Heart left ventricle (tissue), 16 donors: ENCODE measurements at places on chromosomes 2 and 18.
A peak's percentile ranks its signal among the peaks of the same experiment; 100 is the strongest.

- peak; percentile 78 for DNase-seq
Observed at GRCh38 chr2:238240757-238241711, 1.2 kb upstream of the HES6 start.

DNA sequence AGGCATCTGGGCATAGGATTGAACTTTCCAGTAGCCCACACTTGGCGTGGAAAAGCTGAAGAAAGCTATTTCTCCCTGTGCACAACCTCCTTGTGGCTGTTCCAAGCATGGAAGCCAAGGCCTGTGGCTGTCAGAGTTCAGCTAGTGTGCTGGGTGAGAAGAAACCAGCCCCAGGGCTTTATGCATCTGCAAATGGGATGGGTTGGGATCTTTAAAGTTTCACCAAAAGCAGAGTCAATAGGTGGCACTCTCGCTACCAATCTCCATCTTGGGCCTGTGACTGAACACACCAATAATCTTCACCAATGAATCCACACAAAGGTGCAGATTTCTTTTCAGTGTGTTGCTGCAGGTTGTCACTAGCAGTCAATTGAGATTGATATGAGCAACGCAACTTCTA lies 542.8 kb downstream of the NRXN1 start:
- no peak for DNase-seq

DNA sequence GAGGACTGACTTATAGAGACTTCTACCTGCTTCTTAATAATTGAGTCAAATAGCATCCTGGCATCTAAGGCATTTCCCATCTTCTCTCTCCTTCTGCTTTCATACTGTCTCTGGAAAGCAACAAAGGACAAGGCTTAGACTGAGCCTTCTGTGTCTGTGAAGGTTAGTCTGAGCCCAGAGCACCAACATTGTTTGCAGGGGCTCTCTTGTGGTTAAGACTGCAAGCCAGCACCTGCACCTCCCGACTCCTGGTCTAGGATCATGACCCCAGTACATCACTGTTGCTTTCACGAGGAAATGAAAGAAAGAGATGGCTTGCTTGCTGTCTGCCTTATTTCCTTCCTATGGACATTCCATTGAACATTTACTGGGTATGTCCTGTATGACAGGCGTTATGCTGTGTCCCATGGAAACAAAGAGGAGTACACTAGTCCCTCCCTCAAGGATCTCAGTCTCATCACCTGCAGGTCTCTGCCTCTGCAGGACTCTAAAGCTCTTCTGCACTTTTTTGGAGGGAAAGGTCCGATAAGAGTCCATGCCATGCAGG lies 315.8 kb upstream of the EPAS1 start:
- no peak for DNase-seq

DNA sequence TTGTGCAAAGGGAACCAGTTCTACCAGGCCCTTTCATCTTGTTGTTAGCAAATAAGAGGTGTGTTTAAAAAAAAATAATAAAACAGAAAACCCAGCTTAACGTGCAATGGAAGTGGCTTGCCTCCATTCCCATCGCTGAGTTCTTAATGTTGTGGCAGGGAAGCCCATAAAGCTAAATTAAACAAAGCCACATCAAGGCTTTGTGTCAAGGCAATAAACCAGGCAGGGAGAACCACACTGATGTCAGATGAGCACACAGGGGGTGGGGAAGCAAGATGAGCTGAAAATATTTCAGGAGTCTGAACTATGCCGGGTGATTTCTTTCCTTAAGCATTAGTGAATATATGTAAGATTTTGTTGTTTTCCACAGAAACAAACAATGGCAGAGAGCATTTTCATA lies 73.5 kb downstream of the PHLPP1 start:
- DNase-seq = no peak

GRCh38 chr18:35646449-35646848 lies 64.9 kb downstream of the GALNT1 start:
- DNase-seq = no peak

GRCh38 chr18:57705011-57705410 lies 83.4 kb upstream of the NARS1 start:
- DNase-seq = no peak

GRCh38 chr18:59189008-59189407 lies 30.9 kb upstream of the GRP start:
- no peak for DNase-seq

DNA sequence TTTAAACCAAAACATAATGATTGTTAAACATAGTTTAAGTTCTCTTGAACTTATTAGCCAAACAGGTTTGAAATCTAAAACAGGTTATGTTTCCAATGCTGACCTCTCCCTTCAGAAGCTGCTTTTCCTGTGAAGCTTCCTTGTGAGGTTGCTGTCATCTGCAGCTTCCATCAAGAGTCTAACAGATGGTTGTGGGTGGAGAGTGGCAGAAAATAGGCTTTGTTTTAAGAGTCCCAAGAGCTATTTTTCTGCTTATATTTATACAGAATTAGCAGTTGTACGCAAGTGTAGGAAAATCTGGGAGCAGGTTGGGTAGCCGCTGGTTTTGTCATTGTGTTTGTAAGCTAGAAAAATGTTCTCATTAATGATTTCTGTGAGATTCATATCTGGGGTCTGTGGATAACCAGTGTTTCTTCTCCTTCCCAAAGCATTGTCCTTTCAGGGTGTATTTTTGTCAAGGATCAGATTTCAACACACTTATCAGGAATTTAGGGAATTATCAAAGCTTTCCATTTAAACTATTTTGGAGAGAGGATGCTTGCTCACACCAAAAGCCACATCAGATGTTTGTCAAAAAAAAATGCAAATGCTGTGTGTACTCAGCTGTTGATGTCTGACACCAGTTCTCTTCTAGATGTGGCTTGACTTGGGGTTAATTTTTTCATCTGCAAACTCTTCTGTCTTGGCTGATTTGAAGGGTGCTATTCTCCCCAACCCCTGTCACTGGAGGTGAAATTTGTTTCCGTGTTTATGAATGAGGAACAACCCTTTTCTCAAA lies 78.1 kb upstream of the KIF5C start:
- DNase-seq = no peak

DNA sequence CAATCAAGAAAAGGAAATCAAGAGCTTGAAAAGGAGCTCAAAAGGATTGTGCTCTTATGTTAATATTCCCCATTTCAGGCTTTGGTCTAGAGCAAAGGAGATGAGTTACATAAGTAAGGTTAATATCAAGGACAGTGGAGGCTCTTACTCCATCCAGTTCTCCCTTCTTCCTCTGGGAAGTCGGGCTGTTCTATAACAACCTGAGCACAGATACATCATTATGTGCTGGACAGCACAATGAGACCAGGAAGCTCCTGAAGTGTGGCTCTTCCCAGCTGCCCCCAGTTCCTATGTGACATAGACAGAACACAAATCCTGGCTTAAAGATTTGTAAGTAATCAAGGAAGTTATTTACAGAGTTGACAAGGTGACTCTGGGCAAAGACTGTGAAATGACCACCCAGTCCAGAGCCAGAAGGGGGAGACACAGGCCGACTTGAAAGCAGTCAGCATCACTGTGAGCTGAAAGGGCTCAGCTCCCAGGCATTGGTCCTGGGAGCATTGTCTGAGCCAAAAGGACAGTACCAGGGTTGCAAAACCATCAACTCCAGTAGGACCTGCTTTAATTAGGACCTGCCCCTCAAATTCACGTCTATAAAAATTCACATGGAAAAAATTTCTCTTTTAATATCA lies 917.6 kb upstream of the ACVR2A start:
- DNase-seq = no peak

GRCh38 chr2:149084924-149085795 lies 46.7 kb downstream of the LYPD6B start:
- DNase-seq = no peak

- no peak for DNase-seq
Observed at GRCh38 chr2:180846756-180847472, 133.5 kb upstream of the UBE2E3 start.

DNA sequence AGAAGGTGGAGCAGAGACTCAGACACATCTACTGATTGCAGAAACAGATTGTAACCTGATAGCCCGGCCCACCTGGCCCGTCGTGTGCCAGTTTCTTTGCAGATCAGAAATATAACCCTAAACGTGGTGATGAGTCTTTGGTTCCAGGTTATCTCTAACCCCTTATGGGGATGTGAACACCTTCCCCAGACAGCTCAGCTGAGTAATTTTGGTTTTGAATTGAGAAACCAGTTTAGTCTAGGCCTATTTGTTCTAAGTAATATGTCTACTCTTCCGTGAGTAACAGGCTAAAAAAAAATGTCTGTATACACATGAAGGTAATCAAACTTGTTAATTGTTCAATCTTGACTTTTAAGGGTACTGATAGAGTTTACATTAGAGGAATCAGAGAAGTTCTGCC lies 35.7 kb downstream of the RASGRP3 start:
- no peak for DNase-seq

DNA sequence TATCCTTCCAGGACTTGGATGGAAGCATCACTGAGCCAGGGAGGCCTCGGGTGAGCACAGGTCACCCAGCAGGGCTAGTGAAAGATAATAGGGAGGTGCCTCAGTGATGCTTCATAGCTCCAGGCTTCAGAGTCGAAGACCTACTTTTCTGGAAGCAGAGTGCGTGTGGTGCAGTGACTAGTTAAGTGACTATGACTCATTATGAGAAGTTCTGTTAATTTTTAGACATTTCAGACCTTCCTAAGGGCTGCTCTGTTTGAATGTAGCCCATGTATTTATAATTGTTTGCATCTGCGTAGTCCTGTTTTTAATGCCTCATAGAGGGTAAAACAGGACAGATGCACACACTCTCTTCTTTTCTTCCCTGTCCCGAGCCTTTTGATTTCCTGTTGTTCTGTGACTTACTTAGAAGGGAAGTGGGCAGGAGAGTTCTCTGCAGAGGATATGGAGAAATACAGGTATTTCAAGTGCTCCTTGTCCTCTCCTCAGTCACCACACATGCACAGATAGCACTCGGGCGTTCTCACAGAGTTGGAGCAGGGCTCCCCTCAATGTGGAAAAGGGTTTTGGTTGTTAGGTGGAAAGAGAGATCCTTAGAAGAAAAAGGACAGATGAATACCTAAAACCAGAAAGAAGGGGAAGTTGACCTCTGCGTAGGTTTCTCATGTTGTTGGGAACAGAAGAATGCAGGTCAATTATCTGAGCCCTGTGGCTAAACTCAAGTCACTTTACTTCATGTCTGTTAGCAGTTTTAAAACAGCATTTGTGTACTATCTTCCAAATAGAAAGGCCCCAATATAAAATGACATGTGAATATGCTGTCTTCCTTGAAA lies 34.7 kb downstream of the RALB start:
- no peak for DNase-seq

DNA sequence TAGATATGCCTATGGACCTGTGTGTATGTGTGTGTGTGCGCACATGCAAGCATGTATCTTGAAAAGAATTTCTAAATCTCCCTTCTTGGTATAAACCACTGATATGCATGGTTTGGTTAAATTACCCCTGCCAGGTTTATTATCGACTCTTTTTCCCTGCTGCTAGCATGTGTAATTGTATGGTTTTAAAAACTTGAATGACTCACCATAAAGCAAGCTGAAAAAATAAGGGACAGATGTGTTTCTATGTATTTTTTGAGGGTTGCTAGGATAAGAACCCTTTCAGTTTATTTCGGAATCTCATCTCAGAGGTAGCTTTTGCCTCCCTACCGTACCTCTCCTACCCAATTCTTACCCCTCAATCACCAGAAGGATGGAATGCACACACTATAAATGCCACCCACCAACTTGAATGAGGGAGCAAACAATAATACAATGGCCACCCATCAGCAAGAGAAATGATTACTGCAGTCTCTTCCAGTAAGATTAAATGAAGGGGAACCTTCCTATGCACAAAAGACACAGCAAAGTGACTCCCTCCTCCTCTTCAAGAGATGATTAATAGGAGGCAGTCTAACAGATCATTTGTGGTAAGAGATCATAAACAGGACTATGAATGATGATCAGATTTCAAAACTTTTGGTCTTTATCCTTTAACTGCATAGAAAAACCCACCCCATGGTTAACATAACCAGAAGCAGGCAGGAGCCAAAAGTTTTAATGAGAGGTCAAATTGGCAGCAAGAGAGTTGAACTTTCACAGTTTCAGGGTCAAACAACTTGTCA lies 357.2 kb downstream of the SATB2 start:
- no peak for DNase-seq

DNA sequence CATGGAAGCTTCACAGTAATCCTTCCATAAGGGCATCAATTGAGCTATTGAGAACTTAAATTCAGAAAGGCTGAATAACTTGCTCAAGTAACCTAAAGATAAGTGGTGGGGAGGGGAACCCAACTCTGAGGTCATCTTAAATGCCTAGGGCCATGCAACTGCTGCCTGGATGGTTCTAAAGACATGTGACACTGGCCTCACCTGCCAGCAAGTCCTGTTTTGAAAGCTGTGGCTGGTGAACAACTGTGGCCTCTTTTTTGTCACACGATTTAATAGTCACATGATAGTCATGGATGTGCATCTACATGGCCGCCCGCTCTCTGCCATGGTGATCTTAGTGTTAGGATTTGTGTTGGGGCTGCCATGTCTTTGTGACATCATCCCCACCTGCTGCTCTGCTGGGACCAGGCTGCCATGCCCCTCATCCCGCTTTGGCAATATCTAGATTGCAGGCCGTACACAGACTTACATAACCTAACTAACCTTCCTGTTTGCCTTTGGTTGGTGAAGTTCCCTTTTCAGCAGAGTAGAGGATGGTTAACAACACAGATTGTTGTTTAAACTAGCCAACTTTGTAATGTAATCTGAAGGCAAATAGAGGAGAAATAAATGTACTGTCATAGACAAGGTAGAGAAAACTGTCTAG lies 177.9 kb upstream of the SH3BP4 start:
- DNase-seq = no peak

DNA sequence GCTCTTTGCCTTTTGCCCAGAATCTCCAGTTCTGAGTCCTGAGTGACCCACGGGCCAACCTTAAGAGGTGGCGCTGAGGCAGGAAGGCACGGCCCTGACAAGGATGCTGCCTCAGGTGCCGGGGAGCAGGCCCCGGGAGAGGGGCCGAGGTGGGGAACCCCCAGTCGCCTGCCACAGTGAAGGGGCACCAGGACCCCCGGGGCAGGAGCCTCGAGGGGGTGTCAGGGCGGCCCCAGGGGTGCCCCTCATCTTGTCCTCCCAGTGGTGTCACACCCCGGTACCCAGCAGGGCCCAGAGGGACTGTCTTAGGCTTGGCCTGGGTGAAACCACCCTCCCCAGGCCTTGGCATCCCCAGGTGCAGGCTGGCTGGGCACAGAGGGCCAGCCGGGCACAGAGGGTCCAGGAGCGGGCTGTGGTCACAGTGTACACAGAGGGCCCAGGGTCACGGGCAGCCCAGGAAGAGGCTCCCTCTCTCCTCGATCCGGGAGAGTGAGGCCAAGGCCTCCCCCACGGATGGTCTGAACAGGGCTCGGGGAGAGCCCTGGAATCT lies 1.0 kb downstream of the PDCD1 start:
- DNase-seq = peak; percentile 24

DNA sequence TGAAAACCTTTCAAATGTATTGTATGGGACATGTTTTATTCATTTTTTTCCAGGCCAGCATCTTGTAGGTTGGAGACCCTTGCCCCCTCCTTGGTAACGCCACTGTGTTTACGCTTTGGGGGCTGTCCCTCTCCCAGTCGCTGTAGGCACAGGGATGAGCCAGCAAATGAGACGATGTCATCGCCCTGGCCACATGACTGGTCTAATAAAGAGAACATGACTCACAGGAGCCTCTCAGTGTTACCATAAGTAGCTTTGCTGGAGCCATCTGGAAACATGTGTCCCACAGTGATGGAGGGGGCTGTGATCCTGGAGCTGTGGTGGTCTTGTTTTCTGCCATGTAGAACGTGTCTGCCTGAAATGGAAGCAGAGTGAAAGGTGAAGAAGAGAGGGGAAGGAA lies 78.9 kb downstream of the CD8B2 start:
- peak; percentile 60 for DNase-seq

- no peak for DNase-seq
Observed at GRCh38 chr2:121860758-121861227, 105.3 kb downstream of the TSN start.
